K562 (cell line): ENCODE measurements at places on chromosomes 11 and 22. TPM values are rescaled to one million over a fixed set of nuclear protein-coding genes. Genes with fewer than 3 reads are reported as not detected.

- peak; percentile 77 for DNase-seq
- H3K36me3 ChIP-seq = no peaks in the 10 kb centered on the region
- peaks cover 20% of the 10 kb centered on the region; the same call in 2 of the 3 replicates for H3K4me1 ChIP-seq
- peak overlapping the region; percentile 86 for H3K27ac ChIP-seq
Observed at GRCh38 chr22:37904572-37905533, 1.2 kb upstream of the MICALL1 start.

DNA sequence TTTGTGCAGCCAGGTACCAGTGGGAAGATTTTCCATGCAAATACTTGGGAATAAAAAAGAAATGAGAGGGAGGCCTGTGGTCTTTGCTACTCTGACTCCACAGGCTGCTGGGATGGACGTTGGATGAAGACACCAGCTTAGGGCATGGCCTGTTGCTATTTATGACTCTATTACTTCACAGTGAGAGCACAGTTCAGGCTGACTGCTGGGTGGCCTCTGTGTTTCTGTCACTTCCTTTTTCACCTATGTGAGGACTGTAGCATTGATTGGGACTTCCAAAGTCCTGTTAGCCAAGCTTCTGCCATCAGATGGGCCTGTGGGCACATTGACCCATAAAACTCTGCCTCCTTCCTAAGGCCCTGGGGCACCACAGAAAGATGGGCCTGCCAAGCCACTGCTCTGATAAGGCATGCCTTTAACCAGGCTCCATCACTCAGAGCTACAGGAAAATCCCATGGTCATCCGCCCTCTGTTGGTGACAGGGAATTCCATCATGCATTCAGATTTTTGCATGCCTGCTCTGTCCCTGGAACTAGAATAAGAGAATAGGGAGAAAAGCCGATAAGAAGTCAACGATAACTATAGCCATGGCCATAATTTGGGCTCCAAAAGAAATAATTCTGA is 64.6 kb downstream of the KCNJ1 start:
- peak; percentile 20 for DNase-seq
- no peak overlapping the region for H3K4me3 ChIP-seq
- H3K4me1 ChIP-seq = no peaks in the 10 kb centered on the region
- H3K36me3 ChIP-seq = no peaks in the 10 kb centered on the region
- H3K27me3 ChIP-seq = no peaks in the 10 kb centered on the region; the same call in 1 of the 2 replicates

DNA sequence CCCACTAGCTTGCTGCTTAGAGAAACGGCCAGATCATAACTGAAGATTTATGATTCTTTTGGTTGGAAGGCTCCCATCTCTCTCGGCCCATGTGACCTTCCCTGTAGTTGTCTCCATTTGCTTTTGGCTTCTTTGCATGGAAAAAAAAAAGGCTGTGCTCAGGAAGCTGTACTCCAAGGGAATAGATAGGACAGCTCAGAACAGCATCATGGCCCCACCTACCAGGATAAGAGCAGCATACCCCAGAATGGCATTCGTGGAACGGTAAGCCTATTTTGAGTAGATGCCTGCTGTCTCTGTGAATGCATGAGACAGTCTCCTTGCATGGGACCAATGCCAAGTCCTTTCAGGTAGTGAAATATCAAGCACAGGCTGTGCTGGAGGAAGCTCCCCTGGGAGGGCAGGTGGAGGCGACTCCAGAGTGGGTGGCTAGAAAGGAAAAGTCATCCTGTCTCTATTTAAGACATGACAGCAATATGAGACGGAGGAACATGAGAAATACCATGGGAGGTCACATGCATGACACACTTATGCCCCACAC is 94.1 kb upstream of the AMOTL1 start:
- no peaks in the 10 kb centered on the region for H3K27me3 ChIP-seq
- H3K4me3 ChIP-seq = no peak overlapping the region
- no peak overlapping the region for H3K27ac ChIP-seq
- H3K4me1 ChIP-seq = no peaks in the 10 kb centered on the region

- no peak for DNase-seq
- H3K27me3 ChIP-seq = peaks cover 43% of the 10 kb centered on the region
- no peaks in the 10 kb centered on the region for H3K36me3 ChIP-seq
- H3K4me1 ChIP-seq = no peaks in the 10 kb centered on the region
- no peak overlapping the region for H3K4me3 ChIP-seq
Observed at GRCh38 chr11:64542172-64543125, 48.6 kb upstream of the SLC22A12 start.

- no peak overlapping the region for H3K27ac ChIP-seq
- DNase-seq = no peak
- H3K4me1 ChIP-seq = peaks cover 4% of the 10 kb centered on the region; the same call in 1 of the 2 replicates
- peaks cover 41% of the 10 kb centered on the region for H3K36me3 ChIP-seq
- no peaks in the 10 kb centered on the region for H3K27me3 ChIP-seq
Observed at GRCh38 chr11:18485913-18486528, 30.4 kb downstream of the LDHAL6A start.

- H3K27ac ChIP-seq = no peak overlapping the region
- no peak for DNase-seq
- no peaks in the 10 kb centered on the region for H3K4me1 ChIP-seq
- no peaks in the 10 kb centered on the region for H3K36me3 ChIP-seq
Observed at GRCh38 chr11:83508804-83509203, 222.6 kb upstream of the CCDC90B start.

C11orf68 gene
- polyA plus RNA-seq = 26.6 and 31.3 TPM in 2 replicates

DNA sequence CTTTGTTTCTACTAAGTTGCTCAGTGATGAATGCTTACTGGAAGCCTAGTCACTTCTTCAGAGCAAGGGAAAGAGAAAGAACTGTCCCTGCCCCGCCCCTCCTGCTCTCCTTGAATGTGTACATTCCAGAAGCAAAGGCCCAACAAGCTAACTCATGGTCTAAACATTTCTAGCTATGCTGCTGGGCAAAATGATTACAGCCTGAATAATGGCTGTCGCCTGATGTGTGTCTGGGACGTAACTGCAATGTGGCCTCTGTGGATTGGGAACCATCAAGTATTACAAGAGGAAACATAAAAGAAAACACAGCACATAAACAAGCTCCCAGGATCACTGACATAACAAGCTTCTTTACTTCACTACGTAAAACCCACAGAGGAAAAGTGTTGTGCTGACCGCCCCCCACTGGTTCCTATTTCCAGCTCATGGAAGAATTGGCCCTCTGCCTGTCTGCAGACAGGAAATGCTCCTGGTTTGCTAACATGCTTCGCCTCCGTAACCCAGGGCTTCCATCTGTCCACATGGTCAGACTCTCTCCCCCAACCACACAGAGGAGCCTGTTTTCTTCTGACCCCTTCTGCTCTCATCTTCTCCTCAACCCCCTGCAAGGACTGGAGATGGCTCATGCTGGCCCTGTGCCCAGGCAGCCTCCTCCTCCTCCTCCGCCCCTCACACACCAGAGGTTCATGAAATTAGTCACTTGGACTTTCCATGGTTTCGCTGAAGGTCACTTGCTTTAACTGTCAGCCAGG is 187.2 kb downstream of the MAML2 start:
- peaks cover 12% of the 10 kb centered on the region; the same call in 1 of the 2 replicates for H3K4me1 ChIP-seq
- no peaks in the 10 kb centered on the region for H3K36me3 ChIP-seq
- H3K27ac ChIP-seq = peak overlapping the region; percentile 87
- H3K4me3 ChIP-seq = no peak overlapping the region
- no peaks in the 10 kb centered on the region for H3K27me3 ChIP-seq
- DNase-seq = peak; percentile 81
